ENCODE measurements at places on chromosomes 3 and 15.

- peaks cover 7% of the 10 kb centered on the region for H3K36me3 ChIP-seq
- peaks cover 8% of the 10 kb centered on the region for H3K4me1 ChIP-seq
- no peak for DNase-seq
- H3K4me3 ChIP-seq = peak overlapping the region; percentile 0
These were observed 4.9 kb downstream of the MAN2A2 start for GRCh38 chr15:90907838-90908507.

DNA sequence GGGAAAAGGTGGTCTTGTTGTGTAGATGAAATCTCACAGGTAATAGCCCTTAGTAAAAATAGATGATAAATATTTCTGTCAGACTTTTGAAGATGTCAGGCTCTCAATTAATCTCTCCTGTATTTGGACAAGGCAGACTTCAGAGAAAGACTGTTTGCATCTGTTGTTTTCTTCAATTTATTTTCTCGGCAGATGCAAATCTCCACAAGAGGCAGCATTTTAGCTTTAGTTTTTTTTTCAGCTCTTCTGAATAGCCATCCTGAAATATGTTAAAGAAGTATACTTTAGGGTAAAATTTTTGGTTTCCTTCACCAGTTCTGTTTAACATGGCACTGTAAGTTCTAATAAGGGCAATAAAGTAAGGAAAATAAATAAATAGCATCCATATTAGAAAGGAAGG is 685.1 kb downstream of the SI start:
- H3K27me3 ChIP-seq = no peaks in the 10 kb centered on the region
- no peak overlapping the region for H3K27ac ChIP-seq
- H3K4me1 ChIP-seq = no peaks in the 10 kb centered on the region
- no peak overlapping the region for H3K4me3 ChIP-seq

- H3K27ac ChIP-seq = no peak overlapping the region
- no peaks in the 10 kb centered on the region for H3K27me3 ChIP-seq
- peaks cover 12% of the 10 kb centered on the region for H3K4me1 ChIP-seq
- DNase-seq = no peak
- no peak overlapping the region for H3K4me3 ChIP-seq
- H3K36me3 ChIP-seq = peaks cover 6% of the 10 kb centered on the region
These were observed 78.8 kb downstream of the FBN1 start for GRCh38 chr15:48566668-48567067.

GRCh38 chr3:72446218-72447058 is 401.8 kb downstream of the SHQ1 start:
- peak within 1 kb of the TSS; percentile 98 for H3K27ac ChIP-seq
- H3K27me3 ChIP-seq = peaks cover 34% of the 10 kb centered on the region
- DNase-seq = peak; percentile 41
- peak within 1 kb of the TSS; percentile 92 for H3K4me3 ChIP-seq
- peaks cover 44% of the 10 kb centered on the region for H3K4me1 ChIP-seq

DNA sequence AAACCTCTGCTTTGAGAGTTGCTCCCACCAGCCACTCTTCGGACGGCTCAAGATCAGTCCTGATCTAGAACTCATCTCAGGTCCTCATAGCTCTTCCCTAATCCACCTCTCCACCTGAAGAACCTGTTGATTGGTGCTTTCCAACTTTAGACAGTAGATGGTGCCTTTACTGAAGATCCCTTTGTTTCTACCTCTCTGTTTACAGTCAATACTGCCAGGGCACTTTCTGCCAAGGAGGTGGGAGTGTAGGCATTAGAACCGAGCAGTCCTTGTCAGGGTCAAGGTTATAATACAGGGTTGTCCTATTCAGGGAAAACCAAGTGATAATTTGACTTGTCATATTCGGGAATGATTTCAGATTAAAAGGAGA is 1.2 kb downstream of the CGNL1 start:
- peaks cover 53% of the 10 kb centered on the region for H3K27me3 ChIP-seq
- no peak for DNase-seq
- peak overlapping the region; percentile 88 for H3K4me3 ChIP-seq
- no peaks in the 10 kb centered on the region for H3K36me3 ChIP-seq
- H3K27ac ChIP-seq = no peak overlapping the region

DNA sequence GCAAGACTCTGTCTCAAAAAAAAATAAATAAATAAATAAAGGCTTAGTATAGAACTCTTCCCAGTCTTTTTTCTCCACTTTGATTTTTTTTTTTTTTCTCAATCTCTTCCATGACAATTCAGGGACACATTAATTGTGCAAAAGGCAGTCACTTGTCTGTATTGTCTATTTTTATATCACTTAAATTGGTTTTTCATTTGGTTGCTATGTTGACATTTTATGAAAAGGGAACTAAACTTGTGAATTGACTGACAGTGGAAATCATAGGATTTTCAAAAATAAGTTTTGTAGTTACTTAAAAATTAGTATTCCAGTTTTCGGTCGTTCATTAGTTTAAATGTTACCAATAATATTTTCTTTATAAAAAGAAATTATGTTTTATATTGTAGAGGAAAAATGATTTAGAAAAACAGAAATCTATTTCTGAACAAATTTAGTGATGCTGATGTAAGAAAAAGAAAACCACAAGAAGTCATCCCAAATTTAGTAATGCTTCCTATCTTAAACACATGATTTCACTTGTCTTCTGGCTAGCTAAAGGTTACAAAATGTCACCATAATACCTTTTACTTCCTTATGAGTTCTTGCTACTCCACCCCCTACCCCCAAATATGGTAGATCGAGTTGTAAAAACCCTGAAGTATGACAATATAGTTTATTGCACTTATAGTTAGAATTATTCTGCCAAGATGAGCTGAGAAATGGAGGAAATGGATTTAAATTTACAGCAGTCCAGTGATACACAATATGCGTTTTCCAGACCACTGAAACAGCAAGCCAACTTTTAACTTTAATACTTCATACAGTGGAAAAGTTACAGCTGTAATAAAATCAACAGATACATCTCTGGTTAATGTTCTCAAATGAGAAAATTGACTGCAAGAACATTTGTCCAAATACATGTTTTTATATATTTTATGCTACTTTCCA is 37.0 kb downstream of the PPARG start:
- H3K36me3 ChIP-seq = no peaks in the 10 kb centered on the region
- no peak overlapping the region for H3K27ac ChIP-seq
- DNase-seq = no peak

- H3K27me3 ChIP-seq = no peaks in the 10 kb centered on the region
- DNase-seq = no peak
- no peaks in the 10 kb centered on the region for H3K36me3 ChIP-seq
- H3K27ac ChIP-seq = peak overlapping the region; percentile 63
- peaks cover 30% of the 10 kb centered on the region for H3K4me1 ChIP-seq
These were observed 51.4 kb downstream of the FLNB start for GRCh38 chr3:58059349-58060321.

DNA sequence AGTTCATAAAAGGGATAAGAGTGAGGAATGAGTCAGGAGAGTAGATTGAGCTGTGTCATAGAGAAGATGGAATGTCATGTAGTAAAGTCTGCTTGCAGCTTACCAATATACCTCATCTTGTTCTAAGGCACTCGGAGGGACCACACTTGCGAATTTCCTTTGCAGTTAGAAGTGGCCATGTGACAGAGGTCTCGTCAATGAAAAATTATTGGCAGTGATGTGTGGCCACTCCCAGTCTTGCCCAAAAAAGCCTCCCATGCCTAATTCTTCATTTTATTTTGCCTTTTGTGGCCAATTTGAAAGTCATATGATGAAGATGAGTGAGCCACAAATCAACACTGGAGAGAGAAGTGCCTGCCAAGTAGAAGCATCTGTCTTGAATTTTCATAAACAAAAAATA is 465.6 kb upstream of the ZNF385D start:
- H3K27me3 ChIP-seq = no peaks in the 10 kb centered on the region
- H3K36me3 ChIP-seq = no peaks in the 10 kb centered on the region
- H3K4me1 ChIP-seq = peaks cover 5% of the 10 kb centered on the region
- no peak for DNase-seq
- no peak overlapping the region for H3K4me3 ChIP-seq
- H3K27ac ChIP-seq = no peak overlapping the region
